ENCODE measurements at places on chromosomes 4 and X.

DNA sequence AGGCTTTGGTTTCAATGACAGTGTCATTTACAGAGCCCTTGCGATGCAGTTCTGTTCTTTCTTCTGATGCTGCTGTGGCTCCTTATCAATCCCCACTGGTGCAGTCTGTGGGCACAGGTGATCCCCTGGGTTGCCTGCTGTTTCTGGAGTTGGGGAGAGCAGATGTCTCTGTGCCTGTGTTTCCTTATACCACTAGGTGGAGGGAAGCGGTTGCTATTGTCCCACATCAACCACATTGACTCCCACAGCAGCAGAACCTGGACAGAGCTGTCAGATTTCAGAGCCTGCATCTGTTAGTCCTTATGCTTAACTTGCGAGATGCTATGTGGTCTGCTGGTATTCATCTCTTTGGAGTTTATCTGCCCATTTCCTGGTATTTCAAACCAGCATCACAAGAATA is 57.7 kb downstream of the NEIL3 start:
- DNase-seq = no peak

DNA sequence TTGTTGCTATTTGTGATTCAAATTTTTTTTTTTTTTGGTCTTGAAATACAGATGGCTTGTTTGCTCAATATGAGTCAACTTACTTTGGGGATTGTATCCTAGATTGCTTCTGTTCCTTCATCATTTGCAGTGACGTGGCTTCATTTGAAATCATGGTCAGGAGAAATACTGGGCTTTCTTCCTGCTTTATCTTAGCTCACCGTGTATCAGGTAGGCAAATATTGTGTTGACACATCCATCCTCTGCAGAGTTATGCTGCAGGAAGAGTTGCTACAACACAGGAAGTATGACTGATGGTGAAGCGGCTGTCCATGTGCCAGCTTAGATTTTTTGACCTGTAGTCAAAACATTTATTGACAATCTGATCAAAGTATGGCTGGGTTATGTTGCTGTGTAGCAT is 232.2 kb downstream of the C4orf33 start:
- no peak for DNase-seq

GRCh38 chrX:11103006-11103405 is 8.1 kb upstream of the HCCS start:
- DNase-seq = no peak

GRCh38 chr4:176964116-176964691 is 171.5 kb upstream of the VEGFC start:
- DNase-seq = no peak

GRCh38 chr4:101678180-101678579 is 112.3 kb upstream of the BANK1 start:
- DNase-seq = no peak

DNA sequence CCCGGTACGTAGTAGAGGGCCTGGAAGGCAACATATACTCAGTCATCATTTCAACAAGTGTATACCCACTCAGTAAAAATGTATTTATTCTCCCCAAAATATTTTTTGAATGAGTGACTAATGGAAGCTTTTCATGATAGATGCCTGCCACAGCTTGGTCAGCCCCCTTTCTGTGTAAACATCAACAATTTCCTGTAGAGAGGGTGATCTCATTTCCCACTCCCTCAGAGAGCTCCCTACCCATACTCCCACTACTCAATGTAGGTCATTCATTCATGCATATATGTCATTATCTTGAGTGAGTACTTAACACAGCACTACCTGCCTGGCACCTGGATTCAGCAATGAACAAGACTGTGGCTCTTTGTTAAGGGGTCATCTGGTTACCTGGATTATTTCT is 81.9 kb downstream of the STK32B start:
- no peak for DNase-seq

DNA sequence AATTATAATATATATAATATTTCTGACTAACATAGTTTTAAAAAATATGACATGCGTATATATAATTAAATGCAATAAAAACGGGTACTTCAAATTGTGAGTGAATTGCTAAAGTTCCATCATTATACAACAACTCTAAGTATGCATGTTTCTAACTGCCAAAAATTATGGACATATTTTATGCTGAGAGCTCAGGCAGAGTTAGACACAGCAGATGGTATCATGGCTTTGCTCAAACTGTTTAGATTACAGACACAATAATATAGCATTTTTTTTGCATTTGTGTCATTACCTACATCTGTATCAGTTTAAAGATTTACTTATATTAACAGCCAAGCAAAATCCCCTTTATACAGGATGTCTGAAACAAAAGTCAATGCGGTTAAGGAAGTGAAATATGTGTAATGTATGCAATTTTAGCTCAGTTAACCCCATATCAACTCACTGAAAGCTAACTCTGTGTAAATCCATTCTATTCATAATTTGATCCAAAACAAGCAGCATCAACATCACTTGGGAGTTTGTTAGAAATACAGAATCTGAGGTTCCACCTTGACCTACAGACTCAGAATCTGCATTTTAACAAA is 119.1 kb upstream of the CNKSR2 start:
- no peak for DNase-seq

GRCh38 chrX:71652405-71652804 is 14.9 kb upstream of the LOC101059915 start:
- DNase-seq = peak; percentile 37

DNA sequence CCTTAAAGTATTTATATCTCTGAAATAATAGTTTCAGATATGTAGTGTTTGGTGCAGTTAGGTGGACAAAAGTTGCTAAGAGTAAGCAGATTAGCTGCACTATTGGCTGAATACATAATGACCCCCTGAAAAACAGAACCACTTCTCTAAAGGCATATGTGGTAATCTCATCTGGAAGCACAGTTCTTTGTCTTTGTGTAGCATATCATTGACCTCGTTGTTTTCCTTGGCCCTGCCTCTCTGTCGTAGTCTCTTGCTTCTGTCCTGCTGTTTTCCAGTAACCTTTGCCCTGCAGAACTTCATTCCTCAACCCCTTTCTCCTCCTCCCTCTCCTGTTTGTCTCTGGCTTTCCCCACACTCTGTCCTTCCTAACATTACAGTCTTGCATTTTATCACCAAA is 41.4 kb downstream of the JADE3 start:
- no peak for DNase-seq

DNA sequence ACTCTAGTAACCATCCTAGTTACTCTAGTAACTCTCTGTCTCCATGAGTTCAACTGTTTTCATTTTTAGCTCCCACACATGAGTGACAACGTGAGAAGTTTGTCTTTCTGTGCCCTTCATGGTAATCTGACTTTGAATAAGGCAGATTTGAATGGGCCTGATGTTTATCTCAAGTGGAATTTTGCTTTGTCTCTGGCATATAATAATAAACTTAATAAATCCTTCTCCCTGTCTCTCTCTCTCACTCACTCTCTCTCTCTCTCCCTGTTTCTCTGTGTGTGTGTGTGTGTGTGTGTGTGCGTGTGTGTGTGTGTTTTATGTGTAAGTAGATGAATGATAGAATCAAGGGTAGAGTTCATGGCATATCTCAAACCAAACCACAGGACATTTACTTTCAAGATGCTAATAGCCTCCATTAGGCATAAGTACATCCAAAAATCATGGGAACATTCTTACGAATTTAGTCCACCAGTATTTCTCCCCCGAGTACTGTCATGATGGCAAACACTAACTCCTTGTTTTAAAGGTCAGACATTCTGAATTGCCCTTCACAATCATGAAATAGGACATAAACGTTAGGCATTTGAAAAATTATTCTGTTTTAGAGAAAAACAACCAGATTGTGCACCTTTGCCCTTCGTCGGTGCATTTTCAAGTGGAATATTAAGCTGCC is 193.1 kb downstream of the SPATA18 start:
- DNase-seq = no peak

DNA sequence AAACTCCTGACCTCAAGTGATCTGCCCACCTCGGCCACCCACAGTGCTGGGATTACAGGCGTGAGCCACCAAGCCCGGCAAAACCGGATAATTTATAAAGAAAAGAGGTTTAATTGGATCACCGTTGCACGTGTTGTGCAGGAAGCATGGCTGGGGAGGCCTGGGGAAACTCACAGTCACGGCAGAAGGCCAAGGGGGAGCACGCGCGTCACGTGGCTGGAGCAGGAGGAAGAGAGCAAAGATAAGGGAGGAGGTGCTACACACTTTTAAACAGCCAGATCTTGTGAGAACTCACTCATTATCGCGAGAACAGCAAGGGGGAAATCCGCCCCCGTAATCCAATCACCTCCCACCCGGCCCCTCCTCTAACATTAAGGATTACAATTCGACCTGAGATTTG is 177.9 kb upstream of the TENM3 start:
- no peak for DNase-seq

GRCh38 chrX:21735038-21735767 is 22.7 kb downstream of the SMPX start:
- no peak for DNase-seq

- DNase-seq = no peak
These were observed 677 bp downstream of the ACTRT1 start for GRCh38 chrX:128051526-128051925.

DNA sequence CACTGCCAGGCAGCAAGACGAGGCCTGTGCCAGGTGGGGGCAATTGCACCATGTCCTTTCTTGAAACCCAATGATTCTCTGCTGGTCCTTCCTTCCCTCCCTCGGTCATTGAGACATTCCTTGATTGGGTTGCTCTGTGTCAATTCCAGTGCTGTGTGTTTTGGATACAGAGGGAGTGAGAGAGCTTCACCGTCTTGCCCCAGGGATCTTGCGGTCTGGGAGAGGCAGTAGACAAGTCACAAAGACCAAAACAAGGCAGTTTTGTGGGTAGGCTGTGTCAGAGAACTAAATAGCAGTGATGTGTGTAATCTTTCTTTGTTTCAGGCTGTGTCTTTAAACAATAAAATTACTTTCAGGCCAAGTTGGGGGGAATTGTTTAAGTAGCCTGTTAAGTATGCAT is 38.8 kb upstream of the TADA2B start:
- DNase-seq = no peak

GRCh38 chrX:125203737-125204578 is 115.7 kb upstream of the TEX13C start:
- DNase-seq = peak; percentile 11
